ENCODE measurements at places on chromosomes 2 and 18.

GRCh38 chr2:233210843-233211547 is 40.5 kb upstream of the ATG16L1 start:
- DNase-seq: peak; percentile 76

DNA sequence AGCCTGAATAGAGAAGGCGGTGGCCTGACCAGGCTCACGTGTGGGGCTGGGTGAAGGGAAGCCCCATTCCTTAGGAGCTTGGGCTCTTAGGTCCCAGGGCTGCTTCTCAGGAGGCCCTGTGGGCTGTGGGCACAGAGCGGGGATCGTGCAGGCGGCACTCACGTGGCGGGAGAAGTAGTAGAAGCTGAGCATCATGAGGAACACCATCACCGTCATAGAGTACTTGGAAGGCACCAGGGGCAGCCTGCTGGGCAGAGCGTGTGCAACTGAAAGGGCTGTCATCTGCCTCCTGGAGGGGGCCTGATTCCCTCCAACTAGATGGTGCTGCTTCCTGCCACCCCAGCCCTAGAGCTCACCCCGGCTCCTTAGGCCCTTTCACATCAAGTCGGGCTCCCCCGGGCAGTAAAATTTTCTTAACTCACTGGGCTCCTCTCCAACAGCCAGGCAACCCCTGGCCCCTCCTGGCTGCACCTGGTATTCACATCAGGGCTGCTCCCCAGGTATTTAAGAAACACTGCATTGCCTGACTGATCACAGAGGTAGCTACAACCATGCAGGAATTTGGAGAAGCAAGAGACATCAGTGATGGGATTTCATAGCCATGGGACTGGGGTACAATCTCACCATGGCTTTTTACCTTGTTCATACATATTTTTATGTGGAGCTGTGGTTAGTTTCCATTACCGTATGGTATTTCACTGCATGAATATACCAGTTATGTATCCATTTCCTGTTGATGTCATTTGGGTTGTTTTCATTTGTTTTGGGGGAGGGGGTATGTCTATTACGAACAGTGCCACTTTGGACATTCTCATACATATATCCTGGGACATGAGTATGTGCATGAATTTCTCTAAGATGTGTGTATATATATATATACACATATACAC is 32.9 kb downstream of the CENPO start:
- DNase-seq: no peak

- DNase-seq: no peak
Measured at GRCh38 chr18:75823471-75823870, 396.0 kb upstream of the SMIM21 start.

DNA sequence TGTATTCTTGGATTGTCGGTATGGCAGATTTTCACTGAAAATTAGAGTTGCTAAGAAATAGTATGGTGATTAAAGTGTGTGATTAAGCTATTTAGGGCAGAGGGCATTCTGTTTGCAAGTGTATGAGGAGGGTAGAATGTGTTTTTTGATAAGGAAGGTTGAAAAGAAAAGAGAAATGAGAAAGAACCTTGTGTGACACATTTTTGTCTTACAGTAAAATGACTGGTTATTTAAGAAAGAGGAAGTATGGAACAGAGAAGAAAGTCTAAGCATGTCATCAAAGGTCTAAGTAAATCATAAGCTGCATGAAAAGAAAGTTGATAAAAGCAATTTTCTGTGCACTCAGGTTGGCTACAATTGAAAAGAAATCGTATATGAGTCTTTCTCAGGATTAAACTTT is 5.2 kb upstream of the RSAD2 start:
- no peak for DNase-seq

DNA sequence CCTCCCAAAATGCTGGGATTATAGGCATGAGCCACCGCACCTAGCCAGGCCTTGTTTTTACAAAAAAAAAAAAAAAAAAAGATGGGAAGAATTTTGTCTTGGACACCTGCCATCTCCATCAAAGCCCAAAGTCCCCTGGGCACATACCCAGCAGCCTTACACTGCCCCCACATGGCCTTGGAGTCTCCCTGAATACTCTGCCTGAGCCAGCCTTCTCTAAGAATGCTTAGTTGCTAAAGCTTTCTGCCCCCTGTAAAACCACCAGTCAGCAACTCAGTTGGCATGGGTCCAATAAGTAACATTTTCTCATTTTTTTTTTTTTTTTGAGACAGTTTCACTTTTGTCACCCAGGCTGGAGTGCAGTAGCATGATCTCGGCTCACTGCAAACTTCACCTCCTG is 40.6 kb downstream of the SPC25 start:
- peak; percentile 11 for DNase-seq

GRCh38 chr2:97714950-97715652 is 1.7 kb downstream of the ZAP70 start:
- DNase-seq: no peak

DNA sequence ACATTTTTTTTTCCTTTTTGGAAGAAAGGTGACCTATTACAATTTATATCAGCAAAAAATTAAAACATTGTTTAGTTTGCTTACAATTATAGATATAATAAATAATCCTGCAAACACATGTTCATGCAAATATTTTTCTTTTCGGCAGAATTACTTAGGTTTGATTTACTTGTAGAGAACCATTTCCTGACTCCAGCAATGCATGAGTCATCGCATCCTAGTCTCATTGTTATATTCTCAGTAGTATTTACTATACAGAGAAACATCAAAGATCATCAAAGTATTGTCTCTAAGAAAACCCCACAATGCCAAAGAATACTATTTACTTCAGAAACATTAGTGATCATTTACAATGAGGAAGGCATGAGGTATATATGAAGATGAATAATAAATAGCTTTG is 40.4 kb upstream of the MTIF2 start:
- DNase-seq: peak; percentile 23

- no peak for DNase-seq
Measured at GRCh38 chr2:200422071-200422470, 87.8 kb downstream of the KCTD18 start.

GRCh38 chr2:97952357-97952756 is 43.4 kb downstream of the TMEM131 start:
- no peak for DNase-seq

- no peak for DNase-seq
Measured at GRCh38 chr2:238954841-238955591, 107.1 kb downstream of the TWIST2 start.

DNA sequence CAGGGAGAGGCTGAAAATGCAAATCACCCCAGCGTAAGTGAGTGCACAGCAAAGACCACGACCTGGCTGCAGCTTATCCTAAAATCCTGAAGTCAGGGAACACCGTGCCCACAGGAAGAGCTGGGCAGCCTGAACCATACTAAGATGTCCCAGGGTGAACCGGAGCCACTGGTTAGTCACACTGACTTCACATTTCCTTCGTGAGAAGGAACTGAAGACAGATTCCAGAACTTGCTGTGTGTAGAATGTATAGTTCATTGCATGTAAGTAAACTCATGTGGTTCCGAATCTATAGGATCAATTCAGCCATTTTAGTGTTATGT is 84.6 kb upstream of the NDUFV2 start:
- no peak for DNase-seq

- DNase-seq: no peak
Measured at GRCh38 chr2:113175042-113175628, 1.4 kb downstream of the PSD4 start.

DNA sequence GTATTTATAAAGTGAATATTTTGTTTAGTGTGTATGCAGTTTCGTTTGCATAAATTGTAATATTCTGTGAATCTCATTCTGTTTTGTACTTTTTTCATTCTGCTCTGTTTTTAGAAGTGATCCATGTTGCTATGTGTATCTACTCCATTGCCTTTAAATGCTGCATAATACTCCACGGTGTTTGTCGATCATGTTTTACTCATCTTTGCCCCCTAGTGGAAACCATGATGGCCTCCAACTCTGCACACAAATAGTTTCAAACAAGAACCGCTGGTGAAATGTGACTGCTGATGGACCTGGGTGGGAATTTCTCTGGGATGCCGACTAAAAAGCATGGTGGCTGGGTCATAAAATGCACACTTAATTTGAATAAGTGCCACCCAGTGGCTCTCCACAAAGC is 32.0 kb upstream of the SKOR2 start:
- peak; percentile 38 for DNase-seq

DNA sequence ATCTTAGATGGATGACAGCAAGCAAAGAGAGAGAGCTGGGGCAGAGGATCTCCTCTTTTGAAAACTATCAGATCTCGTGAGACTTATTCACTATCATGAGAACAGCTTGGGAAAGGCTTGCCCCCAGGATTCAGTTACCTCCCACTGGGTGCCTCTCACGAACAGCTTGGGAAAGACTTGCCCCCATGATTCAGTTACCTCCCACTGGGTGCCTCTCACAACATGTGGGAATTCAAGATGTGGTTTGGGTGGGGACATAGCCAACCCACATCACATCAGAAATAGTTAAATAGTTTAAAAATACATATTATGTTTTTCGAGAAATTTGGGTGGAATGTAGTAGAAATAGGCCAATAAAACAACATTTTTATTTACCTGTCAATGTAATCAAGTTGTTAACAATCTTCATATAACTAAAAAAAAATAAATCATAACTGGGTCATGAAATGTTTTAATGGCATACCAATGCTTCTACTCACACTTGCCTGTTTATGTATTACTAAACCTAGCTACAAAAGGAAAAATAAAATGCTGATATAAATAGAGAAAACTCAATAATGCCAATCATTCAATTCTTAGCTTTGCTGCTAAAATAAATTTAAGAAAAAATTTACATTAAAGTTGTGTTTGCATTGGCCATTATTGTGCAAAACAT is 608.9 kb downstream of the SUCLG1 start:
- no peak for DNase-seq

DNA sequence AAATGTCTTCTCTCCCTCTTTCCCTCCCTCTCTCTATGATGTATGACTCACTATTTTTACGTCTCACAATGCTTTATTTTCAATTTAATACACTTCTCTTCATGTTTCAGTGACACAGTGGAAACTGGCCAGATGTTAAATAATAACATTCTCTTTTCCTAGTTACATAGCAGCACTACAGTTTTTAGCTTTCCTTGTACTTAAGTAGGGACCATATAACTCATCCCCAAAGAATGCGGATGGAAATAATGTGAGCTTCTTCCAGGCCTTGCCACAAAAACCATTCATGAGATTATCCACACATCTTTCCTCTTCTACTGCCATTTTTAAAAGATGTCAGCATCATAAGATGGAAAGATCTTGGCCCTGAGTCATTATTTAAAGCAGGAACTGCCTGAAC is 789.4 kb downstream of the LRP1B start:
- DNase-seq: peak; percentile 40

DNA sequence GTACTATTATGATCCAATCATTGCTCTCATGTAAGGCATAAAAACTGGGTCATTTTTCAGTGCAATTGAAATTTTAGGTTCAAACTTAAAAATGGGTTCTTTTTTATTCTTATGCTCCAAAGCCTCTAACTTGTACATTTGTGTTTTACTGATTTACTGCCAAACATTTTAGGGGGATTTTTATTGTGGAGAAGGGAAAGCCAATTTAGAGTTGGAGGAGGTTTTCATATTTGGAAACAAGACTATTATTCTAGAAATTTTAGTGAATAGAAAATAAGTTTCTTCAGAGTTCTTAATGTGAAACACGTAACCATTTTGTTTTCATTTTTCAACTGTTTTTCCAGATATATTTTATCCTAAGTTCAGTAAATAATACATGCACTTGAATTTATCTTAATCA is 138.6 kb downstream of the DOCK10 start:
- DNase-seq: no peak

DNA sequence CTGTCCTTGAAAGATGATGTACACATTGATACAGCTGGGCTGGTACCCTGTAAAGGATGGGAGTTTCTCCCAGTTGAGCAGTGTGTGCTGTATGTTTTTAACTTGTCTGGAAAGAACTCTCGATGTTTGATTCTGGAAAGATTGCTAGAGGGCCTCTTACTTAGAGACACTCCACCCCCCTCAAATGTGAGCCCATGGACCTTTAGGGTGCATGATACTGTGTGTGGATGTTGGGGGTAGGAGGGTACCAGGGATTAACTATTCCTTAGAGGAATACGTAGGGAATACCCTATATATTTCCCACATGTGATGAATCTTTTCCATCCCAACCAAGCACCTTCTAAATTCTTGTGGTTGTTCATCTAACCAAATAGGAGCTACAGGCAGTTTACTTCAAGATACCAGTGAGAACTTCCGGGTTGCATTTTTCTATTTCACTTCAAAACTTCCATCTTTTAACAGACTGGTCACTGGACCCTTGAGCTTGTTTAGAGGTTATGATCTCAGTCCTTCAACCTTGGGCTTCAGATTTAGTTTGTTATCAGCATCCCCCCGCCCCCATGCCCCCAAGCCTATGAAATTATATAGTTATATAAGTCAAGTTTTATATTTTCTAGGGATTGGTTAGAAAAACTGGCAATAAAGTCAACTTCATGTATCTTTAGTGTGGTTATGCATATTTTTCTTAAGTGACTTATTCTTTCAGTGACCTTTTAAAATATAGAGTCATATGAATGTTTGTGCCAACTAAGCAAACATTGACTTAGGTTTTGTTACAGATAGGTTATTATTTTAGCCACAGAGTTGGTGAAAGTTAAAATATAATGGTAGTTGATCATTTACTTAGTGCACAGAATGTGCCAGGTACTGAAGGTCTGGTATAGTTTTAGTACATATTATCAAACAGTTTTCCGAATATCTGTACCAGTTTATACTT is 18.2 kb downstream of the AFTPH start:
- DNase-seq: no peak

- DNase-seq: no peak
Measured at GRCh38 chr2:52904355-52904891, 863.2 kb upstream of the CHAC2 start.

DNA sequence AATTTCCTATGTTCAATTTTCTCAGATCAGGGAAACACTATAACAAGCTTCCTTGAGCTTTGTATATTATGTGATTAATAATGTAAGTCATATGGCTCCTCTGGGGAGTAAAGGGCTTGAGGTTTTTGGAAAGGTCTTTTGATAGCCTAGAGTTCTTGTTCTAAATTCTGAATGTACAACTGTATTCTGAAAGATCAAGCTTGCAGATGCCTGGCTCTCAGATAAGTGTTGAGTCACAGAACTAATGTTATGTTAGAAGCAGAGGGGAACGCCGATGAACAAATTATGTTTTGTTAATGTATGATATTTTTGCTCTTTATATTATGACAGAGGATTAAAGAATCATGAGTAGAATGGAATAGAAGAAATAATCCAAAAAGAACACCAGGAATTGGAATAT is 170.1 kb downstream of the RPRM start:
- no peak for DNase-seq
